D341Med (cell line): ENCODE measurements at places on chromosomes 1 and 21.

- DNase-seq = no peak
These were observed at the start of gene LCE3E for GRCh38 chr1:152566681-152567080. Gene LCE3E, minus strand, starts transcription at chr1:152566780. Its CDS starts 572 bp downstream, at chr1:152566208.

DNA sequence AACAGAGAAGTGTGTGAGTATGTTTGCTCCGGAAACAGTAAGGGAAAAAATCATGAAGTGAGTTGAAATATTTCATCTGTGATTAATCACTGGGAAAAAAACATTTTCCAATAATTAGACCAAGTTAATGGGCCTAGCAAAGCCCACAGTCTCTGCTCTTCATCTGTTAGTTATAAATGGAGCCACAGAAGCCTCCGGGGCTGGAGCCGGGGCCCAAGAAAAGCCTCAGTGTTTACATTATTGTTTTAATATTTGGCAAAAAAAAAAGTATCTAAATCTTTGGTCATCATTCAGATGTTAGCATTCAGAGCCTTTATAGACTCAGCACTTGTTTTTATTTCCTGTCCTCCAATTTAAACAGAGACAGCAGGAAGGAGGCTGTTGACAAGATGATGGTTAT lies 115.0 kb downstream of the UBE2U start:
- DNase-seq = no peak

- no peak for DNase-seq
These were observed 12.5 kb downstream of the OVAAL start for GRCh38 chr1:180571060-180571831.

DNA sequence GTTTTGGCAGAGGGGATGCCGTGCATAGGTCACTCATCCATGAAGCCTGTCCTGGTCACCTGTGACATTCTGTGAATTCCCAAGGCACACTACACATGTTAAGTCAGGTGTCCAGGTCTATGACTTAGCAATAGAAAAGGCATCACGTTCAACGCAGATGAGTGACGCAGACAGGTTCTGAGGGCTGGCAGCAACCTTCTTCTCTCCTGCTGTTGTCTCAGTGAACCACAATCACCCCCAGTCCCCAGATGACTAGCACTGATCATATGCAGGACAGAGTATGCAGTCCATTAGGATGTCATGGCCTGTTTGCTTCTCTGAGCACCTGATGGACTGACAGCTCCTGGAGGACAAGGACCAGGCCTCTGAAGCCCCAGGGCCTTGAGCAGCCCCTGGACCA lies 157.8 kb upstream of the KAZN start:
- no peak for DNase-seq

DNA sequence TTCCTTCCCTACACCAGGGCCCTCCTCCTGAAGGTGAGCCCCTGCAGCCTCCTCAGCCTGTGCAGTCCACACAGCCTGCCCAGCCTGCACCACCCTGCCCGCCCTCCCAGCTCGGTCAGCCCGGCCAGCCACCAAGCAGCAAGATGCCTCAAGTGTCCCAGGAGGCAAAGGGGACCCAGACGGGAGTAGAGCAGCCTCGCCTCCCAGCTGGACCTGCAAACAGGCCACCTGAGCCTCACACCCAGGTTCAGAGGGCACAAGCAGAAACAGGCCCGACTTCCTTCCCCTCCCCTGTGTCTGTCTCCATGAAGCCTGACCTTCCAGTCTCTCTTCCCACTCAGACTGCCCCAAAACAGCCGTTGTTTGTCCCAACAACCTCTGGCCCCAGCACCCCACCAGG lies 38.8 kb downstream of the ZBTB17 start:
- DNase-seq = no peak

GRCh38 chr1:27548136-27548853 lies 55.6 kb downstream of the AHDC1 start:
- no peak for DNase-seq

DNA sequence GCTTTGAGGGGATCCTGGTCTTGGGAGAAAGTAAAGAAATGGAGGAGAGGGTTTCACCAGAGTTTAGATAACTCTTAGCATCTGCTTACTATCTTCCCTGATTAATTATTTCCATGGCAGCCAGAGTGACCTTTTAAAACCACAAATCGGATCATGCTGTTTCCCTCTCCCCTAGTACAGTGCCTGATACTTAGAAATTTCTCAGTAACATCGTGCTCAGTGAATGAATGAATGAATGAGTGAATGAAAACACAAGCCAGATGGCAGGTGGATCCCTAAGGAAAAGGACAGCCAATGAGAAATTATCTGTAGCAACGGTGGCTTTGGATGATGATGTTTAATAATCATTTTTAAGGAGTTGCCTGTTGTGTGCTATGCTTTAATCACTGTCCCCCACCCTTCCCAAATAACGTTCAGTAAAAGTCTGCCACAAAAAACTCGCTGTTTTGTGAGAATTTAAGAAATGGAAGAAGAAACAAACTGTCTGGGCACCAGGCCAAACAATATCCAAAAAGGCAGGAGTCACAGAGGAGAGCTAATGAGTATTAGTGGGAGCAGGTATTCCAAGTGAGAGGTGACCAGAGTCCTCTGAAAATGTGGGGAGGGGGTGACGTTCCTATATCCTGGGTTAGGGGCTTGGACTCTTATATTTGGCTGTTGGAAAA lies 737 bp upstream of the SMAP2 start:
- no peak for DNase-seq

- DNase-seq = peak; percentile 75
These were observed at the start of gene SERINC2 for GRCh38 chr1:31412732-31413404. Gene SERINC2, plus strand, starts transcription at chr1:31413213. Its CDS starts 53 bp downstream, at chr1:31413266.

GRCh38 chr1:101130673-101131072 lies 105.1 kb upstream of the DPH5 start:
- no peak for DNase-seq

DNA sequence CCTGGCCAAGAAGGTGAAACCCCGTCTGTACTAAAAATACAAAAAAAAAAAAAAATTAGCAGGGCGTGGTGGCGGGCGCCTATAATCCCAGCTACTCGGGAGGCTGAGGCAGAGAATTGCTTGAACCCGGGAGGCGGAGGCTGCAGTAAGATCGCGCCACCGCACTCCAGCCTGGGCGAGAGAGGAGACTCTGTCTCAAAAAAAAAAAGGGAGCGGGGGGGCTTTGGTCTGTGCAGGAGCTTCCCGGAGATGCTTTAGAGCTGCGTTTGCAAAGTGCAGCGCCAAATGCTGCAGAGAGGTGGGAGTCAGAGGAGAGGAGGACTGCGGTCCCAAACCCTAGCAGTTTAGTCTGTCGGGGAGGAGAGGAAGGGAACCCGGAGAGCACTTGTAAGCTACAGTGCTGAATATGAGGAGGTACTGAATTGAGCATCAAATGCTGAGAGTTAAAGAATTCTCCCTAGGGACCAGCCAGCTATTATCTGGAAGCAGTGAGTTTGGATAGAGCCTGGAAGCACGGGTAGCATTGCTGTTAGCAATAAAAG lies 569 bp downstream of the FALEC start:
- peak; percentile 60 for DNase-seq
